CD4-positive, alpha-beta T cell treated with Interleukin-2 at 100 ng/mL for 4 hours (primary cell): ENCODE measurements at places on chromosomes 6 and 20.
A peak's percentile ranks its signal among the peaks of the same experiment; 100 is the strongest.

GRCh38 chr20:3681931-3682781, at the start of gene ADAM33:
ADAM33 (minus strand) TSS chr20:3682010; CDS start chr20:3682004, 6 bp downstream.
- DNase-seq: no peak

DNA sequence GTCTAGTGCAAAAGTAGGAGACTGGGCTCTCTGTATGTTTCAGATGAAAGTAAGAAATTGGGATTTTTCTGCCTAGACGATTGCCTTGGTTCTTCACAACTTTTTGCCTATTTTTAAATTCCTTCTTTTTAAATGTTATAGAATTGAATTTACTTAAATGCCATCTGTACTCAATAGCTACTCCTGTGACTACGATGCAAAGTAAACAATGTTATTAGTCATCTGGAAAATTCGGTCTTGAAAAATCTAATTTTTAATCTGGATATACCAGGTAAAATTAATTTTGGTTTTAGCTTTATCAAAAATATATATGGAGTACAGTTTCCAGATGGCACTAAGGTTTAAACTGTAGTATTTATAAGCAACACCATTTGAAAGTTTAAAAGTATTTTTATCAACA, 472.2 kb downstream of the UTRN start:
- no peak for DNase-seq

- no peak for DNase-seq
Observed at GRCh38 chr6:11096109-11096508, 2.5 kb downstream of the SMIM13 start.

DNA sequence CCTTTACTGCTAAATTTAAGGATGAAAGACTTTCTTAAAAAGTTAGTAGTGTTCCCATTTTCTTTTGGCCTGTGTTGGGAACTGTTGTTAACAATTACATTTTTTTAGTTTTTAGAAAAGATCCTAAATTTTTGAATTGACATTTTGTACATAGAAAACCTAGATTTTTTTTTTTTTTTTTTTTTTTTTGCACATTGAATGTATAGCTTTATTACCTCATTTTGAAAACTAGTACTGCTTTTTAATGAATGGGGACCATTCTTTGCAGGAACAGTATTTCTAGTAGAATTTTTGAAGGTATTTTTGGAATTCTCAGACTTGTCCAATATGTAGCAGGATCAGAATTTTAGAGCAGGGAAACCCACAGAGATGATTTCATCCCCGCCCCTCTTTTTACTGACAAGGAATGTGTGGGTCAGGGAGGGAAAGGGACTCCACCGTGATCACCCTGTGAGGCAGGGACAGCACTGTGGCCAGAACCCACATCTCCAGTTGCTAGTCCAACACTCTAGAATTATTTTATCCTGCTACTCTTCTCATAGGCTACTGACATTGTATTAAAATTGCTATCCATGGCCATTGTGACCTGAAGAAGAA, 154.4 kb upstream of the SUPT3H start:
- DNase-seq: no peak

- DNase-seq: no peak
Observed at GRCh38 chr20:36848078-36848660, 27.8 kb upstream of the TLDC2 start.

DNA sequence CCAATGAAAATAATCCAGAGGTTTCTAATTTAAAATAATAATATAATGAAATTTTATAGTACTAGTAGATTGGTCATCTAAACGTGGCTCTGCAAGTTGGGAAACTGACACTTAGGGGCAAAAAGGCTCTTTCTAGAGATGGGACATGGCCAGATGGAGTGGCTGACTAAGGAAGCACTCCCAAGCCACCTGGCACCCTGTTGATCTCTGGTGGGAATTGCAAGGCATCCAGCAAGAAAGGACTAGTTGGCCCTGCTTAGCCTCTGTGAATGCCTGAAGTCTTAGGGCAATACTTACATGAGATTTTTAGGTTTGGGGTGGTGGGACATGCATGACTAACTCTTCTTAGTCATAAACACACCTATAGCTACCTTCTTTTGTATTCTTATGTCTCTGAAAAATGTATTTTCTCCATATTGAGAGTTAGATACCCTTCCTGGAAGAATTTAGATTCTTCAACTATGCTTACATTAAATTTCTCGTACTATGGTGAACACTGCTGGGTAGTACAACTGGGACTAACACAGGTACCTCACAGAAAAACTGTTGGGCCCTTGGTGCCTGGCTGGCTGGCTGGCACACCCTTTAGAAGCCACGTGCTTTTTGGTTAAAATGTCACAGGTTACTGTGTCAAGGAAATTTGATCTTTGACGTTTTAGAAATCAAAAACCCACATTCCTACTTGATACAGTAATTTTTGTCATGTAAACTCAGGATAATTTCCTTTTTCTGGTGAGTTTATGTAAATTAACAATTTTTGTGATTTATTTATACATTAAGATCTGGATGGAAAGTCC, 25.0 kb upstream of the SH3BGRL2 start:
- no peak for DNase-seq

- DNase-seq: peak; percentile 22
Observed at GRCh38 chr6:129889580-129889979, 28.5 kb upstream of the TMEM244 start.

DNA sequence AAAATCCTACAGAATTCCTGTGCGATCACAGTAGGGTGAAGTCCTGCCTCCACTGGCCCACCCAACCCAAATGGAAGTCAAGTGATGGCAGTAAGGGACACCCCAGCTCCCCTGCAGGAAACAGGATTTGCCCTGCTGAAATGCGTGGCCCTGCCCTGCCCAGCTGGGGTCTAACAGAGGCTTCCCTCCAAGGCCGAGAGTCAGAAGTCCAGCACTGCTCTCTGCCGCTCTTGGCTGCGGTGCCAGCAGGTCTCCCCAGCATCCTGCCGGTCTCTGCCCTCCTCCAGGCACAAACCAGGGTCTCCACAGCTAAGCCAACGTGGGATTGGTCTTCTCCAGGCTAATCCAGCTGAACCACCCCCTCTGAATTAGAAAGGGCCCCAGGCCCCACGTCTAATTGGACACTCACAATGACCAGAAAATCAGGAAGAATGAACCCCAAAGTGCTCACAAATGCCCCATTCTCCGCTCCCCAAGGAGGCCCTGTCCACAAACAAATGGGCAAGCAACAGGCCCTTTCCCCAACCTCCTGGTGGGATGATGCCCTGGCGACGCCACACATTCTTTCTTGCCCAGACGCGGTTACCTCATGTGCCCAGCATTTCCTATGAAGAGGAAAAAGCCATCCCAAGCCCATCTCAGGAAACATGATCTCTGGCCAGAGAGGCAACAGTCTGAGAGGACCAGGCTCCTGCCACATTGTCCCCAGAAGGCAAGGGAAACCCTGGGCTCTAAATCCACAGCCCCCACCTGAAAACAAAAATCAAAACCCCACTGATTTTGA, 117.2 kb downstream of the BANF2 start:
- DNase-seq: no peak

- DNase-seq: no peak
Observed at GRCh38 chr20:16929756-16930155, 181.6 kb downstream of the OTOR start.

- DNase-seq: no peak
Observed at GRCh38 chr20:61738601-61739069, 327.0 kb downstream of the TAF4 start.

DNA sequence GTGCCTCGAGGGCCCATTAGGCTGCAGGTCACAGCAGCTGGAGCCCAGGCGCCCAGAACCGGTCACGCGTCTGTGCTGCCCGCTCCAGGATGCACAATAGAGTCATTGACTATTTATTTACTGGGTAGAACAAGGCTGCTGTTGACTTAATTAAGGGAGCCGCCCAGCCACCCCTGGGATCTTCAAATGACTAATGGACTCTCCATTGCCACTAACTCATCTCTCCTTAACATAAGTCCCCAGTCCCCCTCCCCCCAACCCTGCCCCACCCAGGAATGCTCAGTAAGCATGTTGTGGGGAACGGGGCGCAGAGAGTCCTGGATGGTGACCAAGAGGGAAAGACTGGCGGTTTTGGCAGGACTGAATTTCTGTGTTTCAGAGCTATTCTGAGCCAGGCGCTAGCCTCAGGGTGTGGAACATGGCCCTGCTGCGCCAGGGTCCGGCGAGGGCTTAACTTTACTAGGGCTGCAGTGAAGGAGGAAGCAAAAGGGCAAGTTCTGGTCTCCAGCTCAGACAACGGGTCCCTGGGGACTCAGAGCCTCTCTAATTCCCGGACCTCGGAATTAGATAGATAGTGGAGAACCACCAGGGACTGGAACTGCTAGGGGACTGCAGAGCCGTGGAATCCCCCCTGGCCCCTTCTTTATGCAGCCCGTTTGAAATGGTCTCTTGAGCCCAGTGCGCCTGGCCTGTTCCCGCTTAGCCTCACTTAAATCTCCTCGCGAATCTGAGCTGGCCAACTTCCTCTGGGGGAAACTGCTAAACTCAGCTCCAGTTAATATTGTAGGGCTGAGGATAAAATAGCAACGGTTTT, 1.5 kb upstream of the GRIK2 start:
- DNase-seq: no peak

DNA sequence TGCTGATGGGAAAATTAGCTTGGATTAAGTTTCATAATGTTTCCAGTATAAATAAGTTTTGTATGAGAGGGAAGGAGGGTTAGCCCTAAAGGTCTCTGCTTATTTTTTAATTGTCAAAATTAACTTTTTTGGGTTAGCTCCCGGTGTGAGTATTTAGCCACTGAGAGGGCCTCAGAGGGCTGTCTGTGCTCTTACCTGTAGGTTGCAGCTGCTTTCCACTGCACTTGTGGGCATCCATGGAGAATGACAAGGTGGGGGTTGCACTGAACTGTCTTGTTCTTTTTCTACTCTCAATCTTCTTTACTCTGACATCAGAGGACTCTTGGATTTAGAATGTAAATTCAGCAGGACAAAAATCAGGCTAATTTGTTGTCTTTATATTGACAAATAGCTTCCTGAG, 81.4 kb downstream of the CD164 start:
- DNase-seq: no peak

GRCh38 chr20:51121901-51122412, 99.0 kb upstream of the KCNG1 start:
- no peak for DNase-seq

- DNase-seq: no peak
Observed at GRCh38 chr6:37221585-37222124, 35.9 kb upstream of the TBC1D22B start.
